A549 treated with Mapracorat at 1 μM for 4 hours (cell line): ENCODE measurements at places on chromosomes 2 and 18. TPM values are rescaled to one million over a fixed set of nuclear protein-coding genes. Genes with fewer than 3 reads are reported as not detected.

TMEM169 gene
- 0.25 to 0.59 TPM (median 0.29 TPM) in 5 replicates for total RNA-seq

CD207 gene
- total RNA-seq: not detected in 5 replicates

FAM228B gene
- 1.1 to 4.1 TPM (median 3.6 TPM) in 5 replicates for total RNA-seq

TMEM247 gene
- total RNA-seq: not detected in 5 replicates

MDH1B gene
- 1.4 to 2.0 TPM (median 1.7 TPM) in 5 replicates for total RNA-seq

KLHL41 gene
- total RNA-seq: 0.10 to 0.50 TPM (median 0.20 TPM) in 5 replicates

TBC1D8 gene
- total RNA-seq: 79.6 to 107 TPM (median 90.9 TPM) in 5 replicates

ACVR1C gene
- total RNA-seq: not detected in 5 replicates

CFAP65 gene
- total RNA-seq: 0.12 to 0.48 TPM (median 0.29 TPM) in 5 replicates

ANKRD30BL gene
- total RNA-seq: not detected in 5 replicates
